ENCODE measurements at places on chromosomes 4 and X.

DNA sequence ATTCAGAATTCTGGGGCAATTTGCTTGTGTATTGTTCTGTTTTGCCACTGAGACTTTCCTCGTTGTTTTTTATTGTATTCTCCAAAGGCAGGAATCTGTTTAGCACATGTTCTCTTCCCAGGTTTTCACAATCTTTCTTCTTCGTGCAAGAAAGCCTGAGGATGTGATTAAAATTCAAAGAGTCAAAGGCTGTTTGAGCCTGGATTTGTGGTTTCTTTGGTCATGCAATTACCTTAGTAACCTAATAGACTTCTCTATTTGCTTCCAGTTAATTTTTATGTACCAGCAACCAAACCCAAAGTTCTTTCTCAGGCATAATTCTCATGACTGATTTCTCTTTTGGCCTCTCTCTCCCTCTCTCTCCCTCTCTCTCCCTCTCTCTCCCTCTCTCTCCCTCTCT is 1420.1 kb upstream of the TENM3 start:
- DNase-seq, result no peak

DNA sequence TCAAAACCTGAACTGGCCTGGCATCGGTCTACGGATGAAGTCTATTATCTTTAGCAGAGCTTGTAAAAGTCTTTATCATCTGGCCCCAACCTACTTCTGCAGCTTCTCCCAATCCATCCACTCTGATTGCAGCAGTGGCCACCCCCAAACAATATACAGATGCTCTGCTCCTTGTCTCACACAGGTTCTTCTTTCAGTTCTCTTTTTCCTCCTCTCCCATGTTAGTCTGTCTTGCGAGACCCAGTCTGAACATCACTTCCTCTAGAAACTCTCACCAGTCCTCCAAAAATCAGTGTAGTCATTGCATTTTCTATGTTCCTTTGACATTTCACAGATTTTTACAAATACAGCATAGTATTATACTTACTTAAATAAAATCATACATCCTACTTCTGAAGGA is 163.0 kb downstream of the FRMPD4 start:
- DNase-seq, result no peak

GRCh38 chr4:174516794-174517193 is 5.5 kb downstream of the HPGD start:
- no peak for DNase-seq

DNA sequence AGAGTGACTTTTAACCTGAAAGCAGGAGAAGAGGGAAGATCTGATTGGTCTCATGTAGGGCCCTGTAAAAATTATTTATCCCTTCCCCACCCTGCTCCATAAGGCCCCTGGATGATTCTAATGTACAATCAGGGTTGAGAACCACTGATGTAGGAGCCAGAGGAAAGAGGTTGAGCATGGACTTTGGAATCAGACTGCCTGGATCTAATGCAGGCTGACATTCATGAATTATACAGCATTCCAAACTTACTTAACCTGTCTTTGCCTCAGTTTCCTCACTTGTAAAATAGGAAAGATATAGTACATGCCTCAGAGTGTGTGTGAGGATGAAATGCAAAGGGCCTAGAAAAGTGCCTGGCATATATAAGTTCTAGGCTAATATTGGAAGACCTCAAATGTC is 47.0 kb downstream of the STX18 start:
- no peak for DNase-seq

- DNase-seq, result no peak
These were observed 12.0 kb downstream of the PDLIM5 start for GRCh38 chr4:94463771-94464170.

DNA sequence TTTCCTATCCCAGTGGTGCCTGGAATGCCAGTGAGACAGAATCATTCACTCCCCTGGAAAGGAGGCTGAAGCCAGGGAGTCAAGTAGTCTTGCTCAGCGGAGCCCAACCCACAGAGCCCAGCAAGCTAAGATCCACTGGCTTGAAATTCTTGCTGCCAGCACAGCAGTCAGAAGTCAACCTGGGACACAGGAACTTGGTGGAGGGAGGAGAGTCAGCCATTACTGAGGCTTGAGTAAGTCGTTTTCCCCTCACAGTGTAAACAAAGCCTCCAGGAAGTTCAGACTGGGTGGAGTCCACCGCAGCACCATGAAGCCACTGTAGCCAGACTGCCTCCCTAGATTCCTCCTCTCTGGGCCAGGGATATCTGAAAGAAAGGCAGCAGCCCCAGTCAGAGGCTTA is 283.2 kb upstream of the CPEB2 start:
- no peak for DNase-seq

DNA sequence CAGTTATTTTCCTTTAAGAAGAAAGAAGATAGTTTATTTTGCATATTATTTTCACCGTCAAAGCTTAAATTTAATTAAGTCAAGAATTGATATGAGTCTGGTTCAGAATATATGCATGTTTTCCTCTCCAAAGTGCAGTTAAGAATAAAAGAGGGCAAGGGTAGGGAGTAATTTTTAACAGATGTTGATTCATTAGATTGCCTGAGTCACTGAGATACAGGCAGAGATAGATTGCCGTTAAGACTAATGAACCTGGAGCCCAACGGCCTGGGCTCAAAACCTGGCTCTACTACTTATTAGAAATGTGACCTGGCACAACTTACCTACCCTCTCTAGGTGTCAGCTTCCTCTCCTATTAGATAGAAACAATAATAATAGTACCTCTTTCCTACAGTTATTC is 1037.4 kb upstream of the PABPC4L start:
- DNase-seq, result no peak

DNA sequence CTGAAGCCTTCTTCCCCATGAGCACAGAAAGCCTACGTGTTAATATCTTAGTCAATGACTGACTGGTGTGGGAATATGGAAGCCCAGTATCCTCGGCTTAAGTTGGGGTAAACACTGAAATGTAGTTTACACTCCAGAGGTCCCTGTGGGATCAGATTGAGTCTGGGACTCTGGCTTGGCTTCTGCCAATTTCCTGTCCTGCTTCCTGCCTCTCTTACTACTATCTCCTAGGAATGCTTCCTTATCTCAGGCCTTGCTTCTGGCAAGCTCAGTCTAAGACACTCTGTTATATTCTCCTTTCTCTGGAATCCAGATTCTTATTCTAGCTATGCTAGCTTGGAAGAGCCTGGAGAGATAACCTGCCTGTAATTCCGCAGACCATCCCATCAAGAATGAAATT is 174.0 kb upstream of the LDB2 start:
- DNase-seq, result no peak

DNA sequence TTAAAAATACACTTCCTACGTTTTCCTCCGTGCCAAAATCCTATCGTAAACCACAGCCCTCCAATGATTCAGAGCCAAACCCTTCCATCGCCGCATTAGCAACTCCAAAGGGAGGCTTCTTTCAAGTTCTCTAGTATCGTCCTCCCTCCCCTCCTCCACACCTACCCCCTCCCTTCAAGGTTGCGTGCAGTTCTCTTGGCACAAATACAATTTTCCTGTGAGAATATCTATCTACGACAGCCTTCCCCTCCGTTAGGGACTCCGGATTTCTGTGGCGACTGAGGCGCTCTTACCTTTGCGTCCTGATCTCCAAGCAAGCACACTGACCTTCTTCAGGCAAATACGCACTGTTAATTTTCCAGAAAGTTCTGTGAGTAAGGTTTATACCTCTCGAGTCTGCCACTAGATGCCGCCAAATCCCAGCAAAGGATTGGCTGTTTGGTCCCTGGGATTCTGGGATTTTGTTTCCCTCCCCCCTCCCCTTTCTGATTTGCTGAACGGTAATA is 1.2 kb upstream of the MORF4L2 start:
- peak; percentile 30 for DNase-seq

DNA sequence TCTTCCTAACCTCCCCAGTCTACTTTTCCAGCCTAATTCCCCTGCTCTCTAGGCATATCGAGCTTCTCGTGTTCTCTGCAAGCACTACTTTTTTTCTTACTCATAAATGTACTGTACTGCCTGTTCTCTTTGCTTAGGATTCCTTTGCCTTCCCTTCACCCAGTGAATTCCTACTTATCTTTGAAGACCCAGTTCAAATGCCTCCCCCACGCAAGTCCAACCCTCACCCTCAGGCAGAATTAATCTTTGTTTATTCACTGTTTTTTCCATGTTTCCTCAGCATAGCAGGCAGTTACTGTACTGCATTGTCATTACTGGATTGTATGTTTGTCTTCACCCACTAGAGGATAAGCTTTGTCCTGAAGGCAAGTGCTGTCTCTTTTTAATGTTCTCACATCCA is 287.7 kb downstream of the BMPR1B start:
- no peak for DNase-seq
